ENCODE measurements at places on chromosomes 11 and 22.

- no peak for DNase-seq
Measured at GRCh38 chr11:46712874-46713576, 6.0 kb upstream of the F2 start.

DNA sequence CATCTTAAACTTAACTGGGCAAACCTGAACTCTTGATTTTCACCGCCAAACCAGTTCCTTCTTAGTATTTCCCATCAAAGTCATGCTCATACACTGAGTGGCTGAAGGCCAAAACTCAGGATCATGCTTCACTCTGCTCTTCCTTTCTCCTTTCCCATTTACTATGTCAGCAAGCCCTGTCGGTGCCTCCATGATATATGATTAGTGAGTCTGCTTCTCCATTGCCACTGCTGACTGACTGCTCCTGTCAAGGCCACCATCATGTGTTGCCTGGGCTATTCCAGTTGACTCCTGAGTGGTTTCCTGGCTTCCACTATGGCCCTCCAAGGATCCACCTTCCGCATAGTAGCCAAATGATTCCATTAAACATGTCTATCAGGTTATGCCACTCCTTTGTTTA, 42.8 kb upstream of the AMPD3 start:
- DNase-seq = no peak

DNA sequence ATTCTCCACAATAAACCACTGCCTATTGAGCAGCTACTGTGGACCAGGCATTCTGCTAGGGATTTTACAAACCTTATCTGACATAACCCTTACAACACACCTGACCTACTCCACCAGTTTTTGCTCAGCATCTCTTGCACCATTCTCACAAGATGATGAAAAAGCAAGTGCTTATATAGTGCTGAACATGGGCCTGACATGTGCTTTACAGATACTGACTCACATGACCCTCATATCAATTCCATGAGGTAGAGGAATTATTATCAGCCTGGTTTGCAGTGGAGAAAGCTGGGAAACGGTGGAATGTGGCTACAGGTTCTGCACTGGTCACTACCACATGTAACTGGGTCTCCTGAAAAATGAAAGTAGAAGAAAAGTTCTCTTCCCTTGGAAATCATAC, 37.5 kb upstream of the PANX1 start:
- DNase-seq = no peak

- no peak for DNase-seq
Measured at GRCh38 chr22:36935694-36936093, 22.3 kb downstream of the CSF2RB start.

DNA sequence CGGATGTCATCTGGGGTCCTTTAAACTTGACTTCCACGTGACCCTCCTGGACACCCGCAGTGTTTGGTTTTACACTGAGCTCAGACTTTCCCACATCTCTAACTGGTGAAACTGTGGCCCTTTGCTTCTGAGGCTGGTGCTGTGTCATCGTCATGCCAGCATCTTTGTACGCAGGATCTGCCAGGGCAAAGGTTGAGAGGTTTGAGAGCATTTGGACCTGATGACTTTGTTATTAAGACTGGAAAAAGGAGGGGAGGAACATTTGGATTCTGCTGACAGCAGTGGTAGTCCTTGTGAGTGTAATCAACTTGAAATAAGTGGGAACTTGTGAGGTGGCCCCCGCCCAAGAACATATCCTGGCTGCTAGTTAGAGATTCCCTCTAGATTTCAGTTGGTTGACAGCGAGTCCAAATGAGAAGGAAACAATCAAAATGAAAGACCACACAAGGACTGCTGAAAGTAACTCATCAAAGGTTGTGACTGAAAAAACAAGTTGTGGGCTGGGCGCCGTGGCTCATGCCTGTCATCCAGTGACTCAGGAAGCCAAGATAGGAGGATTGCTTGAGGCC, 102.5 kb downstream of the KIAA1671 start:
- no peak for DNase-seq

- DNase-seq = no peak
Measured at GRCh38 chr11:126418887-126419286, 63.4 kb downstream of the ST3GAL4 start.

GRCh38 chr11:117875382-117876058, 938 bp downstream of the FXYD6 start:
- DNase-seq = no peak

- no peak for DNase-seq
Measured at GRCh38 chr22:29944339-29944738, 61.4 kb downstream of the MTMR3 start.

- DNase-seq = no peak
Measured at GRCh38 chr11:31757260-31757835, 53.8 kb downstream of the PAX6 start.
